ENCODE measurements at places on chromosomes 12 and 14.

DNA sequence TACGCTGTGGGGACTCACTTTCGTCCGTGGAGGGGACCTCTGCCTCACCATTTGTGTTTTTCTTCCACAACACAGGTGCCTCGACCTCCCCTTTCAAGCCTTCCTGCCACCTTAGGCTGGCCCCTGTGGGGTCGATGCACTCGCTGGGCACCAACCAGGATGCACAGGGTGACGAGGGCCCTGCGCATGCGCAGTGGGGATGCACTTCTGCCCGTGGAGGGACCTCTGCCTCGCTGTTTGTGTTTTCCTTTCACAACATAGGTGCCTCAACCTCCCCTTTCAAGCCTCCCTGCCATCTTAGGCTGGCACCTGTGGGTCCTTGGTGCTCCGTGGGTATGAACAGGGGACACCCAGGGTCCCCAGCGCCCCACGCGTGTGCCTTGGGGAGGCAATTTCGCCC is 356.8 kb downstream of the ALG10 start:
- DNase-seq = no peak

DNA sequence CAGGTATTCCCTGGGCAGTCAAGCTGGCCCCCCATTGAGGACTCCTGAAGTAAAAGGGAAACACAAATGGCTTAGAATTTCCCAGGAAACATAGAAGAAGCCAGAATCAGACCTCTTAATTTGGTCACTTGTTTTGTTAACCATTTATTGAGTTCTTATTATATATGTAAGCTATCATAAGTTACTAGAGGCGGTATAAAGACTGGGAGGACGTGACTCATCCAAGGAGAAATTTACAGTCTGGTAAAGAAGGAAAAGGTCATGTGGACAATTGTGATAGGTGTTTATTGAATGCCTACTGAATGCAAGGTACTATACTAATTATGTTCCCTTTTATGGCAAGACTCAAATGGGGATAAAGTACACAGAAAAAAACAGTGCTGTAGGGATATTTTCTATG is 146.7 kb downstream of the DYRK2 start:
- no peak for DNase-seq

DNA sequence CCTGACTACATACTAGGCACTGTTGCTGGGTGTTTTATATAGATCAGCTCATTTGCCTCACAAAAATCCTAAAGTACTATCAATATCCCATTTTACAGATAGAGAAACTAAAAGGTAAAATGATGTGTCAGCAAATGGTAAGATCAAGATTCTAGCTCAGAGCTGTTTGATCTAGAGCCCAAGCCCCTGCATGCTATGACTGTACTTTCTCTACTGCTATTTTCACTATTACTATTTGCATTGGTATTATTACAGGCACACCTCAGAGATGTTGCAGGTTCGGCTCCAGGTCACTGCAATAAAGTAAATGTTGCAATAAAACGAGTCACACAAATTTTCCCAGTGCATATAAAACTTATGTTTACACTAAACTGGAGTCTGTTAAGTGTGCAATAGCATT is 10.9 kb downstream of the ISCU start:
- no peak for DNase-seq

- no peak for DNase-seq
These were observed 9.4 kb downstream of the FBXO21 start for GRCh38 chr12:117180758-117181467.

- DNase-seq = no peak
These were observed 1.8 kb downstream of the OAS1 start for GRCh38 chr12:112908548-112908947.

DNA sequence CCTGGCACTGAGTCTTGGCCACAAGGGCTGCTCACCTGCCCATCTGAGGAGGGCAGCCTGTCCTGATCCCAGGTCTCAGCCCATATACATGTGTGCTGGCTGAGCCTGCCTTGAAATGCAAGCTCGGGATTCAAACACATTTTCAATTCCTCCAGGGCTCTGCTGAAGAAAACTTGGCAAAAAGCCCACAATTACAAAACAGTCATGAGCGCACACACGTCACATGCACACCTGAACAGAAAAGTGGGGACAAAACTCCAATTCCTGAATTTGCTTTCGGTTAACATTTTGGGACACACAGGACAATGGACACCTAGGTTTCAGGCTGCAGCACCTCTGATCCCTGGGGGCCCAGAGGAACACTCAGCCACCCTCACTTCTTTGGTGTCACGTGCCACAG is 113.9 kb downstream of the RBM19 start:
- DNase-seq = no peak
